HepG2 (cell line): ENCODE measurements at places on chromosomes 16 and 17. TPM values are rescaled to one million over a fixed set of nuclear protein-coding genes. Genes with fewer than 3 reads are reported as not detected.

C17orf113 gene
- 0.83 and 1.1 TPM in 2 replicates for total RNA-seq

RASD1 gene
- 1.4 and 1.6 TPM in 2 replicates for total RNA-seq

ASGR1 gene
- total RNA-seq, result 156 and 353 TPM in 2 replicates

DNA sequence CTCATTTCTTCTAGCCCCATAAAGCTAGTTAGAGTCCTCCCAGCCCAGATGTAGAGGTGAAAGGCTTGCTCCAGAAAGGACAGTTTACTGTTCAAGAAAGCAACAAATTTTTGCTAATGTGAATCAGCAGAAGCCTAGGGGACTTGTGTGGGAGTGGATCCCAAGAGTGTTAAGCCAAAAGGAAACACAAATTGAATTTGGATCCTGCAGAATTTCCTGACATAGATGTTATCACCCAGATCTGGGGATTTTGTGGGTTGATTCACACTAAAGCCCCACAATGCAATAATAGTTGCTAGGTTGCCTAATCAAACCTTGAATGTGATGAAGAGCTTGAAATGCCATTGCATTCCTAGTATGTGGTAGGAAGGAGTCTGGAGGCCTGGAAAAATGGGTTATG, 135.2 kb upstream of the HS3ST3A1 start:
- no peaks in the 10 kb centered on the region for H3K4me1 ChIP-seq
- H3K36me3 ChIP-seq, result no peaks in the 10 kb centered on the region
- no peak overlapping the region for H3K4me3 ChIP-seq
- DNase-seq, result no peak
- H3K27ac ChIP-seq, result no peak overlapping the region

GRCh38 chr16:47359478-47359877, 101.4 kb downstream of the ITFG1 start:
- DNase-seq, result no peak
- no peaks in the 10 kb centered on the region for H3K27me3 ChIP-seq
- H3K27ac ChIP-seq, result no peak overlapping the region

- no peaks in the 10 kb centered on the region for H3K27me3 ChIP-seq
- peaks cover 81% of the 10 kb centered on the region for H3K36me3 ChIP-seq
- H3K4me3 ChIP-seq, result no peak overlapping the region
- H3K4me1 ChIP-seq, result peaks cover 34% of the 10 kb centered on the region
- H3K27ac ChIP-seq, result no peak overlapping the region
- no peak for DNase-seq
These were observed 10.9 kb downstream of the HAPSTR1 start for GRCh38 chr16:9102379-9102778.

- peaks cover 2% of the 10 kb centered on the region for H3K27me3 ChIP-seq
- H3K36me3 ChIP-seq, result no peaks in the 10 kb centered on the region
- DNase-seq, result peak; percentile 45
- peaks cover 38% of the 10 kb centered on the region for H3K4me1 ChIP-seq
- H3K27ac ChIP-seq, result no peak overlapping the region
These were observed 3.9 kb downstream of the HS3ST3A1 start for GRCh38 chr17:13597723-13598347.

GRCh38 chr17:45380046-45380765, 52.5 kb downstream of the ARHGAP27 start:
- H3K27ac ChIP-seq, result no peak overlapping the region
- H3K27me3 ChIP-seq, result peaks cover 27% of the 10 kb centered on the region; the same call in 2 of the 3 replicates
- no peak overlapping the region for H3K4me3 ChIP-seq
- DNase-seq, result no peak

DNA sequence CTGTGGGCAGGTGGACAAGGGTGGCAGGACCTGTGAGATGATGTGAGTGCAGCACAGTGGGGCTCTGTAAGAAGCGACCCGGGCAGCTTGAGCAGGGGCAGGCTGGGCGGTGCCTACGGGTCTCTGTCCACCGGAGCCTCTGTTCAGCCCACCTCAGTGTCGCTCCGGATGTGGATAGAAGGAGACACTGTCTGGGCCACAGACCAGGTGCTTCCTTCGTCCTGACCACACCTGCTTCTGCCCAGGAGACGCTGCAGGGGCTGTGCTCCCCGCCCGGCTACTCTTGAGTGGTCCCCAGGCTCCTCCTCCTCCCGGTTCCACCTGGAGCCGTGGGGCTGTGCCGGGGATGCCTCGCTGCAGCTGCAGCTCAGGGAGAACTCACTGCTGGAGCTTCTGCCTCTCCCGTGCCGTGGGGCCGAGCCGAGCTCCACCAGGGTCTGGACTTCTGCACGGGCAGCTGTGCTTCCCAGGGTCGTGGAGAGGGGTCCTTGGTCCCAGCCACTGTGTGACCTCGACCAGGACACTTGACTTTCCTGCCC, 21.5 kb downstream of the METRNL start:
- peaks cover 23% of the 10 kb centered on the region for H3K4me1 ChIP-seq
- H3K27ac ChIP-seq, result no peak overlapping the region
- H3K27me3 ChIP-seq, result peaks cover 28% of the 10 kb centered on the region
- no peak for DNase-seq

GRCh38 chr17:1604831-1605528, 23.7 kb downstream of the SLC43A2 start:
- no peak overlapping the region for H3K4me3 ChIP-seq
- no peaks in the 10 kb centered on the region; the same call in 1 of the 2 replicates for H3K36me3 ChIP-seq
- DNase-seq, result peak; percentile 35
- peak overlapping the region; percentile 52 for H3K27ac ChIP-seq

DNA sequence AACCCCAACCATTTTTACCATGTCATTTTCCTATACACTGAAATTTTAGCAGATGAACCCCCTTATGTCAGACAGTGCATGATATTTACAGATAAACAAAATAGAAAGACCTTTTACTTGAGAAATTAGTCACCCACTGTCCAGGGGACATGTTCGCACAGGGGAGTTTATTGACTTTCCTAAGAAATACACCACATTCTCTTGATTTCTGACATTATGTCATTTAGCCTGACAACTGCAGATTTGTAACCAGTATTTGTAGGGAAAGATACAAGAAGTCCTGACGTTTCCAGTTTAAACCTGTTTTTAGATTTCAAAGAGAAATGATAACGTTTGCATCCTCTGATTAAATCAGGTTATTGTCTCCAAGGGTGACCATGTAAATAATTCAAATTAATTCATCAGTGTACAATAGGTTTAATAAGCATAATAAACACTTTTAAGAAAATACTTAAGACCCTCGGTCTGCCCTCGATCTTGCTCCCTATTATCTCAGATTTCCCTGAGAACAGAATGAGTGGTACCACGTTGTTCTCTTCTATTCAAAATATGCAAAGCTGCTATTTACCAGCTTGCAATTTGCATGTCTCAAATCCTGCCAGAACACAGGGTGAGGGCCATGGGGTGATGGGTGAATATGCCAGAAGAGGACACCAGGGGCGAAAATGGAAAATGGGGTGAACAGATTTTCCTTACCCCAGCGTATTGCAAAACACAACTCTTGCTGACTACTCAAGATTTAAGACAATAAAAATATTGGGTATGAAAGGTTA, 2.1 kb upstream of the LYRM9 start:
- no peak overlapping the region for H3K4me3 ChIP-seq
- no peaks in the 10 kb centered on the region for H3K36me3 ChIP-seq
- no peaks in the 10 kb centered on the region for H3K27me3 ChIP-seq
- peaks cover 11% of the 10 kb centered on the region; the same call in 1 of the 2 replicates for H3K4me1 ChIP-seq
- no peak for DNase-seq
- no peak overlapping the region for H3K27ac ChIP-seq

DNA sequence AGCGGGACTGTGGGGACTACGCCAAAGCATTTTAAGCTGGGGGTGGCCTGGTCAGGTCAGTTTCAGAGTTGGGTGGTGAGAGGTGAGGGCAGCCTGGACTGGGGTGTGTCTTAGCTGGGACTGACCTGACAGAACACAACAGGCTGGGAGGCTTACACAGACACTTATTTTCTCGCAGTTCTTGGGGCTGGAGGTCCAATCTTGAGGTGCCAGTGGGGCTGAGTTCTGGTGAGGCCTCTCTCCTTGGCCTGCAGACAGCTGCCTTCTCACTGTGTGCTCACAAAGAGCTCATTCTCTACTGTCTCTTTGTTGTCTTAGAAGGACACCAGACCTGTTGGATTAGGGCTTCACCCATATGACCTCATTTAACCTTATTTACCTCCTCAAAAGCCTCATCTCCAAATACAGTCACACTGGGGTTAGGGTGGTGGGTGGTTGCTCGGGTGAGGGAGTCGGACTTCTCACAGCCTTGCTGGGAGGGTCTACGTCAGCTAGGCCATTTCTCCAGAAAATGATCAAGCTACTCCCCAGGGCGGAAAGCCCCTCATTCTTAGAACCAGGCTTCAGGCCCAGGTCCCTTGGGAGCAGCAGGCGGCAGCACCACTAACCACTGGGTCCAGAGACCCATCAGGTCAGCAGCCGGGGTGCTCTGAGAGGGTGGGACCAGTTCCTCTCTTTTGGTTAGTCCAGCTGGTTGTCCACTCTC, 149.3 kb downstream of the RAB11FIP4 start:
- no peak for DNase-seq
- no peaks in the 10 kb centered on the region for H3K36me3 ChIP-seq
- H3K27me3 ChIP-seq, result no peaks in the 10 kb centered on the region
